ENCODE measurements at places on chromosomes 12 and 14.

DNA sequence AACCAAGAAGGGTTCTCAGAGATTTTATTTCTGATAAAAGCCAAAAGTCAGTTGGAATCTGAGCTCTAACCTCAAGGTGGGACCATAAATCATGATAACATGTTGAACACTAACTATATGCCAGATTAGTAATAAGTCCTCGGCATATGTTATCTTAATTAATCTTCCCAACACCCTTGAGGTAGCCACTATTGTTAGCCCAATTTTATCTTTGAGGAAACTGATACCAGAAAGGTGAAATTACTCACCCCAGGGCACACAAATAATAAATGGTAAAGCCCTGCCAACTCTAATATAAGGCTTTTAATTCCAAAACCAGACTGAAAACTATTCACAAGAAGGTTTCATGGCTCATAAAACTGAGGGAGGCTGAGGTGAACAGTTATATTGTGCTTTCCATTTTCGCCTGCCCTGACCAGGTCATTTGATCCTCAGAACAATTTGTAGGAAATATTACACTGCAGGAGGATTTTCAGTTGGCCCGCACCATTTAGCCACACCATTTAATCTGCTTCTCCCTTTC, 16.1 kb upstream of the NUAK1 start:
- DNase-seq: no peak

GRCh38 chr12:27191531-27191930, 52.6 kb upstream of the STK38L start:
- no peak for DNase-seq

GRCh38 chr14:63345826-63346225, 27.1 kb upstream of the GPHB5 start:
- DNase-seq: no peak

DNA sequence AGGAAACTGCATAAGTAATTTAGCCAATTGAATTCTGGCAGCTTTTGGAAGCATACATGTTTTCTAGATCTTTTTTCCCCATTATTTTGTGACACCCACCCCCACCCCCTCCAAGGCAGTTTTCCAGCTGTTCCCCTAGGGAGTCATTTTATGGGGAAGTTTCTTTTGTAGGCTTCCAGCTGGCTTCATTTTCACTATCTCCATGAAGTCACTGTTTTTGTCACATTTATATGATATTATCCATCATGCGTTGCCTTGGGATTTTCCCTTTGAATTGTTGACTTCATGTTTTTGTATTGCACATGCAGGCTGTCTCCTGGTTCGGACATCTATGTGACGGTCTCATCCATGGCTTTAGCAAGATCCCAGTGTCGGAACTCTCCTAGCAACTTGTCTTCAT, 233.6 kb upstream of the RGS6 start:
- no peak for DNase-seq

Measured in coronary artery (tissue), 2 donors.